ENCODE measurements at places on chromosomes 5 and 9.
A peak's percentile ranks its signal among the peaks of the same experiment; 100 is the strongest.

DNA sequence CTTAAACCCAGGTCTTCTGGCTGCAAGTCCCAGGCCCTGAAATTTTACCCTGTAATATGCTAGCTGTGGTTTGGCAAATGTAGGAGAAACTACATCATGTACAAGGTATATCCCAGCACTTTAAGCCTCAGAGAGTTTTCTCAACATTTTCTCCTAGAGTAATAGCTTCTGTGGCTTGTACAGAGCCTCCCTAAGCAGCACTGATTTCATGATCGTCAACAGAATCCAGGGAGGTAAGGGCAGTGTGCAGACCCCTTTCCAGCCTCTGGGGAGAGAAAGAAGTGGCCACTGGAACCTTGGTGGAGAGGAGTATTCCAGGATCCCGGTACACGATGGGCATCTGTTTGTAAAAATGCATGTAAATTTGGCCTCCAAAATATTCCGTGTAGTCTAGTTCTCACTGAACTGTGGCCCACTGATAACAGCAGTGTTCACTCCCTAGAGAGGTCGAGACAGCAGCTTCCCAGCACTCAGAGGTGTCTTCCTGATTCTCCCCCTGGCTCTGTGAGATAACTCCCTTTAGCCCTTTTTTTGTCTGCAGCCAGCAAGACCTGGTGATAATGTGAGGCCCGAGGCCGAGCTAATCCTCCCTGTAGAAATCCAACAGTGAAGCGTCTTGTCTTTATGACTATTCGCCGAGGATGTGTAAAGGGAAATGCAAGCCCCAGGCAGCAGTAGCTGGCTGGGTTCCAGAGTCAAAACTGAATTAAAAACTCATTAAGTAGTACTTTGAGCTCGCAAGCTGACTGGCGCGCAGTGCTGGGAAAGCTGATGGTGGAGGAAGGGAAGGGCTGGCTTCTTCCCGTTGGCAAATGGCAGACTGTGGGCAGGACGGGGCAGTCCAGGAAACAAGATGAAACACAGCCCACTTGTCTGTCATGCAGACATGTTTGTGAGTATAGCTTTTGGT is 59.0 kb downstream of the MAP1B start:
- peak; percentile 22 for DNase-seq

DNA sequence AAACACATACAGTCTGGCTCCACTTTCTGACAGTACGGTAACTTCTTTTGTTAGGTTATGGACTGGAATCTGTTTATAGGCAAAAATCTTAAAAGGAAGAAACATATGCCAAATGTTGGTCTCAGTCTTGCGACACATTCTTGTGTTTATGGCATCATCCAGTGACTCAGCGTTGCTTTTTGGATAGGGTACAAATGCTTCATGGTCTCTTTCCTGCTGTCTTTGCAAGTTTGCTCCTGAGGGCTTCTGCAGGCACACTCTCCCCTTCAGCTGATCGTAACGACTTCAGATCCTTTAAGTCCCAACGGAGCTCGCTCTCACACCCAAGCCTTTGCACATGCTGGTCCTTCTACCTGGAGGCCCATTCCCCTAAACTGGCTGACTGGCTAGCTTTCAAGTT is 23.6 kb upstream of the TNFSF8 start:
- no peak for DNase-seq

DNA sequence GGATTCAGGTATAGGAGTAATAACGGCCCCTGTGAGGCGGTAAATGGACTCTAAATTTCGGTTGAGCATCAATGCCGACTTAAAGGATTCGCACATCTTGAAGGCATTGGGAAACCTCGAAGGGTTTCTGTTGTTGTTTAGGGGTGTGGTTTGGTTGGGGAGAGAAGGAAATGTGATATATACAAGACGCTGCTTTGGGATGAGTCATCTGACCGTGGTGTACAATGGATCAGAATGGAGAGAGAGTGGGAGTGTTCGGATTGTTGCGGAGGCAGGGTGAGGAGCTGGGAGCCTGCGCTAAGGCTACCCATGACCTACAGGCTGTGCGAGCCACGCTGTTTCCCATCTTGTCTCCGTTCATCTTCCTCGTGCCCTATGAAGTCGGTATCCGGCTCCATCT is 60.4 kb upstream of the ERCC6L2 start:
- no peak for DNase-seq

DNA sequence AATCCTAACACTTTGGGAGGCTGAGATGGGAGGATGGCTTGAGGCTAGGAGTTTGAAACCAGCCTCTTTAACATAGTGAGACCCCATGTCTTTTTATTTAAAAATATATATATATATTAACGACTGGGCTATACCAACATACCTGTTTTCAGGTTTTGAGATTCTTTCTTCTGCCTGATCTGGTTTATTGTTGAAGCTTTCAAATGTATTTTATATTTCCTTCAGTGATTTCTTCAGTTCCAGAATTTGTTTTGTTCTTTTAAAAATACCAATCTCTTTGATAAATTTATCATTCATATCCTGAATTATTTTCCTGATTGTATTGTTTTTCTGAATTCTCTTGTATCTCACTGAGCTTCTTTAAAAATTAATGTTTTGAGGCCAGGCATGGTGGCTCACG is 31.2 kb downstream of the OGN start:
- no peak for DNase-seq

- no peak for DNase-seq
Measured at GRCh38 chr5:56306433-56307150, 73.5 kb upstream of the ANKRD55 start.

DNA sequence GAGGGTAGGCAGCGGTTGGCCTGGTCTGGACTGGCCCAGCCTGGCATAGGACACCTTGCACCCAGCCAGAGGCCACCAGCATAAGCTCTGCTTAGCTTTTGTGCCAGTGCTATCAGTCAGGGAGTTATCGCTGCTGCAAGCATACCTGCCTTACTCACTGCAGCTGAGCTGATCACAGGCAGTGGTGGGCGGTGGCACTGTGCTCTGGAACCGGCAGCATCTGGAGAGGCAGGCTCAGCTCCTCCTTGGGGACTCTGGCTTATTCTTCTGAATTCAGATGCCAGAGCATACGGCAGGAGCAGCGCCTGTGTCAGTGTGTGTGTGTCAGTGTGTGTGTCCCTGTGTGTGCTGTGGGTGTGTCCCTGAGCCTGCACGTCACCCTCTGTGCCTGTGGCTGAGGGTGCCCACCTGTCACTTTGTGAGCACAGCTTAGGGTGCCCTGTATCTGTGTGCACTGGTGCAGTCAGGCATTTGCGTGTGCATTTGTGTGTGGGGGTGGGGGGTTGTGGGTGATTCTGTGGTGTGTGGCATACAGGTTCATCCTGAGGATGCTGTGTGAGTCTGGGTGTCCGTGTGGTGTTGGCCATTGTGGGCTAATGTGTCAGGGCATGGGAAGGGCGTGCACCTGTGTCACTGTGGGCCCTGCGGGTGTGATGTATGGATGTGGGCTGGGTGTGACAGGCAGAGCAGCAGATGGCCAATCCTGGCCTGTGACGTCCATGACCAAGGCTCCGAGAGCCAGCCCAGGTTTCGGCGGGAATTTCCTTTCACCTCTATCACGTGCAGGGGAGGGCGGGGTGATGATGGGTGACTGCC is 23.5 kb downstream of the LMX1B start:
- no peak for DNase-seq

DNA sequence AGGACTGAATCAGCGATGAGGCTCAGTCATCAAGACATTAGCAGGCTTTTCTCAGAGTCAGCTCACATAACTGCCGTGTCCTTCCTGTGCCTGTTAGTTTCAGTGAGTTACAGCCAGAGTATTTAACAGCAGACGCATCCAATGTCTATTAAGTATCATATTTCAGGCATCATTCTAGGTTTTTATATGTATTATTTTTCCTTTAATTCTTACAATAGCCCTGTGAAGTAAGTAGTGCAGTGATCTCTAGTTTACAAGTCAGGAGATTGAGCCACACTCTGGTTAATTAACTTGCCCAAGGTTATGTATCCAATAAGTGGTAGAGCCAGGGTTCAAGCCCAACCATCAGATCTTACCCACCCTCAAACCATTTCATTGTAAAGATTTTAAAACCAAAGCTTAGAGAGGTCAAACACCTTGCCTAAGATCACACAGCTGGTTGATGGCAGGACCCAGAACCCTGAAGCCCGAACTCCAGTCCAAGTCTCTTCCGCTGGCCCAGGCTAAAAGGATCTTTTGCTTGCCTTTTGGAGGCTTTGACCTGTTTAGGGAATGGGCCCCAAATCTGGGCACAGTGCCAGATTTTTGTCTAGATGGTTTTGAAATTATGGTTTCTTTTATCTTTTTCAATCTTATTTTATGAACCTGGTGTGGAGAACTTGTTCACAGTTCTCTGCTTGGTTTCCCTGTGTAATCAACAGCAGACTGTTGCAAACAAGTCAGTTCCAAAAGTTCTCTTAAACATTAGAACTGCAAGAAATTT is 261.2 kb upstream of the CLINT1 start:
- DNase-seq = no peak
